ENCODE measurements at places on chromosomes 1 and 21.

DNA sequence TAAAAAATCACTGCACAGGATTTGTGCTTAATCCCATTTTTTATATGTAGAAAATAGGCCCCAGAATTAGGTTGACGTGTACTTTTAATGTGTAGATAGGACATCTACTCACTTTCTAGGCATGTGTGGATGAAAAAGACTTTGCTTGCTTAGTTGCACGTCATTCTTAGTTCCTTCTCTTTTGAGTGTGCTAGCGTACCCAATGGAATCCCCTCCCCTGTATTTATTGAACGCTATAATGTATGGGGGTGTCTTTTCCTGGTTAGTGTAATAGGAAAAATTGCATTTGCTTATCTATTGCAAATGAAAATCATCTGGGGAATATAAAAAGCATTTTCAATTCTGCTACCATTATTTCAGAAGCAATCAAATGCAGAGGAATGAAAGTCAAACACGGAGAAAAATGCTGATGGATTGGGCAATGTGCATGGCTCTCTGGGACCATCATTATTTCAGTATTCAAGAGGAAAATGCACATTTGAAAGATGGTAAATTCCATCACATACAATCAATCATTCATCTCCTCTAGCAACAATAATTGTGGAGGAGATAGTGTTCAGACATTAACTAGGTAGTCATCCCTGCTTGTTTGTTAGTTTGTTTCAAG lies 277.0 kb upstream of the B3GALT2 start:
- DNase-seq: no peak

GRCh38 chr1:226148121-226148648 lies 38.4 kb downstream of the ACBD3 start:
- DNase-seq: no peak

- peak; percentile 47 for DNase-seq
Measured at GRCh38 chr1:6614019-6614928, 743 bp downstream of the PHF13 start.

DNA sequence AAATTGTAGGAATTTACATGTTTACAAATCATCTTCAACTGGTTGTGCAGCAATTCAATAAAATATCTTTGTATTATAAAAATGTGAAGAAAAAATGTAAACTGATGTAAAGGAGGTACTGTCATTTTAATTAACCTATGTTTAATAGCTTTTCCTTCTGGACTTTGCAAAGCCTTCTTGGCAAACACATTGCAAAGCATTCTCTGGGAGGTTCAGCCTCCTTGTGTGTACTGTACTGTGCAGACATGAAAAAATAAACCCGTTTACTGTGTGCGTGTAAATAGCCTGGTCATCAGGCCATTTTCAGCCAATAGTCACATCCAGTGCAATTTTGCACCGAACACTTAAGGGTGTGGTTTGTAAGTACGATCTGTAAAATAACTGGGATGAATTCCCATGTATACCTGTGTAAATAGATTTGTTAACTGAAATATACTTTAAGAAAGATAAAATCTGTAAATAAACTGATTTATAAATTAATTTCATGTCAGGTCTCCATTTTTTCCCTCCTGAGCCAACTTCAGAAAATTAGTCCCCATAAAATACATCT lies 40.2 kb upstream of the QSOX1 start:
- DNase-seq: no peak

- no peak for DNase-seq
Measured at GRCh38 chr1:163248064-163248463, 45.3 kb upstream of the RGS5 start.

DNA sequence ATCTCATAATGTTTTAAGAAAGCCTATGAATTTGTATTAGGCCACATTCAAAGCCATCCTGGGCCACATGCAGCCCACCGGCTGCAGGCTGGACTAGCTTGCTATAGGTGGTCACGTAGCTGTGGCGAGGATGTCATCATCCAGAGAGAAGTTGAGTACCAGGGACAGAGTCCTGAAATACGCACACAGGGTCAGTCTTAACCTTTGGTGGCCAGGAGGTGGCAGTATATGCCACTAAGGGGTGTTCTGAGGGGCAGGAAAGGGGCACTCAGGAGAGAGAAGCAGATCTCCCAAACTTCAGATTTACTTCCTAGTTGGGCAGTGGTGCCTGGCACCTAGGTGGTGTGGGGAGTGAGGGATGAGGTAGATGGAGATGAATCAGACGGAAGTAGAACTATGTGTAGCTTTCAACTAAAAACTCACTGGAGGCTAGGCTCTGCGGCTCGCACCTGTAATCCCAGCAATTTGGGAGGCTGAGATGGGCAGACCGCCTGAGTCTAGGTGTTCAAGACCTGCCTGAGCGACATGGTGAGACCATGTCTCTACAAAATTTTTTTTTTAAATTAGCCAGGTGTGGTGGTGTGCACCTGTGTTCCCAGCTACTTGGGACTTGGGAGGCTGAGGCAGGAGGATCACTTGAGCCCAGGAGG lies 16.3 kb upstream of the CDK18 start:
- DNase-seq: no peak

- no peak for DNase-seq
Measured at GRCh38 chr1:62237950-62238374, 43.3 kb downstream of the L1TD1 start.

GRCh38 chr1:156670359-156670758 lies 6.8 kb downstream of the NES start:
- DNase-seq: no peak
